ENCODE measurements at places on chromosomes 13 and 19.

DNA sequence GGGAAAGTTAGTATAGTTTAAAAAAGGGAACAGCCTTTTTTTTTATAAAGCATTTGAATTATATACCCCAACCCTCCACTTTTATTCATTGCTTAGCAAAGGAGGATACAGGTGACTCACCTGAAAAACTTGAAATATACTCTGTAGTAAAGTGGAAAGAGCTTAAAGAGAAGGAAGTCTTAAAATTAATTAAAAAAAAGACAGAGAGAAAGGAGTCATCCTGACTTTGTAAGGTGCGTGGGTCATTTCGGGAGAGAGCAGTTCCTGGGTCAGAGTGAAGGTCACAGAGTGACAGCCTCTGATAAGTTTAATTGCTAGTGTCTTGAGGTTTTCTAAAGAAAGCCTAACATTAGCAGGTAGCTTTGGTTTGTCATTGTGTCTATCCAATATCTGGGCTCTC lies 310.3 kb downstream of the KLF5 start:
- DNase-seq, result no peak

DNA sequence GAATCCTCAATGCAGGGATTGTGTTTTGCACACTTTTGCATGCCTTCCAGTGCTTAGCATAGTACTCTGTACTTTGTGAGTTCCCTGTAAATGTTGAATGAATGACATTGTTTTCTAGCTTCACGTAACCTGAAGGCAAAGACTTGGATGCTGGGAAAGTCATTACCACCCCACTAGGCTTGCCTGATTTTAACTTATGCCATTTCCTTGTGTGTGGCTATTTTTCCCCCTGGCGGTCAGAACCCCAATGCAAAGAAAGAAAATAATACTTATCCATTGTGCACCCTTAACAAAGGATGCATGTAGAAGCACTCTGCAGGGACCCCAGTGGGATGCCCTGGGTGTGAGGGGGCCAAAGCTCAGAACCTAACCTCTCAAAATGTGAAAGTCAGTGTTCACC lies 1.2 kb upstream of the ENOX1 start:
- no peak for DNase-seq

GRCh38 chr19:16611121-16611520 lies 16.9 kb downstream of the MED26 start:
- DNase-seq, result no peak

DNA sequence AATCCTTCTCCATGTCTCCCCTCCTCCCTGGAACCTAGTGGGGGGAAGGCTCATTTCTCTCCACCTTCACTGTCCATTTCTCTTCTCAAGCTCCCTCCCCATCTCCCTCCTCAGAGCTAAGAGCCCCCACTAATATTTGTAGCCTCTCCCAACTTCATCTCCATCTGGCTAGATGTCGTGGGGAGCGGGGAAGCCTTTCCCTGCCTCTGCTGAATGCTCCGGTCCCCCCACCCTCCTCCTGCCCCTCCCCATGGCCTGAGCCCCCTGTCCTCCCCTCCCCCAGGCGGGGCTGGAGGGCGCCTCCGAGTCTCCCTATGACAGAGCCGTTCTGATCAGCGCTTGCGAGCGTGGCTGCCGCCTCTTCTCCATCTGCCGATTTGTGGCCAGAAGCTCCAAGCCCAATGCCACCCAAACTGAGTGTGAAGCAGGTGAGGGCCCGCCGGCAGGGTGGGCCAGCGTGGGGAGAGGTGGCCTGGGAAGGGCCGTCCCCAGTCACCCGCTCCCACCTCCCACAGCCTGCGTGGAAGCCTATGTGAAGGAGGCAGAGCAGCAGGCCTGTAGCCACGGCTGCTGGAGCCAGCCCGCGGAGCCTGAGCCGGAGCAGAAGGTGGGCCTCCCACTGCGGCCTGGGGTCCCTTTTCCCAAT lies 1.0 kb downstream of the TMEM59L start:
- no peak for DNase-seq

GRCh38 chr13:23865026-23865425 lies 24.2 kb downstream of the MIPEP start:
- no peak for DNase-seq

- DNase-seq, result no peak
These were observed 434.7 kb downstream of the DIAPH3 start for GRCh38 chr13:59728896-59729545.

GRCh38 chr13:100528820-100529219 lies 59.8 kb downstream of the GGACT start:
- no peak for DNase-seq

DNA sequence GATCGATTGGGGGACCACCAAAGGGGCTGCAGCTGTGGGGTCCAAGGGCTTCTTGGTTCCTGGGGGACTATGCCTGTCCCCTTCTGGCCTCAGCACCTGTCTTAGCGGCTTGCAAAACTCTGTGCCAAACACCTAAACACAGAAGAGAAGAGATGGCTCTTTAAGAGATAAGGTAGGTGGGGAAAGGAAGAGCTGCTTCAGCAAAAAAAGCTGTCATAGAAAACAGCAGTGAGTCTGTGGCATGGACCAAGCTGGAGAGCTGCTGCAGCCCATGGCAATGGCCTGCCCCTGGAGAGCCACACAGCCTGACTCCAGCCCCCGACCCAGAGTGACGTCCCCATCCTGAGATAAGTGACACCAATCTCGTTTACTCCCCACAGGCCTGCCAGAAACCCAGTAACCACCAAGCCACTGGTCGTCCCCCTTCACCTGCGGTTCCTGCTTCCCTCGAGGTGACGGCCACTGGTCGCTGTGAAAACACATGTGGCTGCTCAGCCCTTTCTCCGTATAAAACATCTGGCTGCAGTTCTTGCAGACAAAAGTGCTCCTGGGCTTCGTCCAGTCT lies 25.0 kb upstream of the NAPA start:
- no peak for DNase-seq

GRCh38 chr13:39835253-39835652 lies 179.8 kb downstream of the COG6 start:
- no peak for DNase-seq

GRCh38 chr19:10835754-10836478 lies at the start of gene TMED1:
TMED1 (minus strand) TSS chr19:10836212; CDS start chr19:10836191, 21 bp downstream.
- peak; percentile 93 for DNase-seq

DNA sequence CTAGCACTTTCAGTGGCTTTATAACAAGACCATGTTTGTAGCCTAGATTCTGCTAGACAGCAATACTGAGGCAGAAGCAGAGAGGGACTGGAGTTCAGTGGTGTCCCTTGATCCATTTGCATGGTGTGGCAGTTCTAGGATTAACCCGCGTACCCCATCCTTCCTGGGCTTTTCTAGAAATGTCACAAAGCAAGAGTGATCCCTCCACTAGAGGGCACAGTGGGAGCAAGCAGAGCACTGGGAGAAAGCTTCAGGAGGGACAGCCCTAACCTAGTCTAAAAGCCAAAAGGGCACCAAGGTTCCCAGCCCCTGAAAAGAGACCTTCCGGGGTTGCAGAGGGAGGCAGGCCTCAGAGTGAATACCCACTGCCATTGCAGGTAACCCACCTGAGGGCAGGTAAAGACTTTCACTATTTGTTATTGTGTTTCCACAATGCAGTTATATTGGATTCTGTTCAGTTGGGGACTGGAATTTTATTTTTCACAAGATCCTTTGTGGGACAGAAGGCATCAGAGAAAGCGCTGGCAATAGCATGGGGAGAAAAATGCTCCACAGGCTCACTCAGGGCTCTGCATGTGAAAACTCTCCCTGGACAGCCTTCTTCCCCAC lies 170.6 kb downstream of the FLT1 start:
- peak; percentile 74 for DNase-seq

DNA sequence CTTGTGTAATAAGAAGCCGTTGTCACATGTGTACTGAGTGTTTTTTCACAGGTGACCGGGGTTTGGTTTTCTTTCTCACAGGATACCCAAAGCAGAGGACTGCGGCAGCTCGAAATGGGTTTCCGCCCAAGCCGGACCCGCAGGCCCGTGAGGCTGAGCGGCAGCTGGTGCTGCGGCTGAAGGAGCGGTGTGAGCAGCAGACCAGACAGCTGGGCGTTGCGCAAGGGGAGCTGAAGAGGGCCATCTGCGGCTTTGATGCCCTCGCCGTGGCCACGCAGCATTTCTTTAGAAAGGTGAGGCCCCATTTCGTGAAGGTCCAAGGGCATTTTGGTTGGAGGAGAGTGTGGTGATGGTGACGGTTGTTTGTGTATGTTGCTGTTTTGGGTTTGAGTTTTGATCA lies 236.3 kb downstream of the SLC7A1 start:
- no peak for DNase-seq

GRCh38 chr19:40616178-40616577 lies 15.0 kb downstream of the LTBP4 start:
- no peak for DNase-seq

DNA sequence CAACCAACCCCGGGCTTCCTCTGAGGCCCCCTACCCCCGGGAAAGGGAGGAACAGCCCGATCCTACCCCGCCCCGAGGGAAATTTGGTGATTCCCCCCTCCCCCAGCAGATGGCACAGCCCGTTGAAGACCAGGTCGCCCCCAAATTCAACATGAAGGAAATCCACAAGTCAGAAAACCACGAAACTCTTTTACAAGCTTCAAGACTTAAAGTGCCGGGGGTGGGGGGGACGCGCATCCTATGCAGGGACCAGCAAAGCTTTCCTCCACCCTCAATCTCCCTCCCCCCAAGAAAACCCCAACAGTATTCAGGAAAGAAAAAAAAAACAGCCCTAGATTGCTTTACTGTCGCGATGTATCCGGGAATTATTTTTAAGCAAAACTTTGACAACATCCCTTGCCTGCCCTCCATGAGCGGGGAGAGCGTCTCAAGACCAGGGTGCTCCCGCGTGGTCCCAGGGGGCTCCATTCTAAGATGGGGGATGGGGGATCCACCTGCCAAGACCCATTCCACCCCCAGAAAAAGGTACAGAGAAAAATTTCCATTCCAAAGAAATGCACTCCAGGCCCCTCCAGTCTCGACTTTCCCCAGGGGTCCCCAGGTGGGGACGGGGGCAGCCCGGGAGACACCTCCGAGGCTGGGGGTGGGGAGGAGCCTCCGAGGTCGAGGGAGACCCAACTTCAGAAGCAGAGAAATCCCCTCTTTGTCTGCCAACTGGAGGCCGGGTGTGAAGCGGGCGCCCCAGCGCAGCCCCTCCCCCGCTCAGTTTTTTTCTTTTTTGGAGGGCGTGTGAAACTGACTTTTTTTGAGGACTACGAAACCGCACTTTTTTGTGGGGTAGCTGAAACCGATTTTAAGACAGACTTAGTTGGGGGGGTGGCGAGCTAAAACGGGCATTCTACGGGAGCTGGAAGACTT lies 1.5 kb downstream of the TCF3 start:
- DNase-seq, result no peak

GRCh38 chr13:110183910-110184309 lies 123.0 kb downstream of the COL4A1 start:
- no peak for DNase-seq

DNA sequence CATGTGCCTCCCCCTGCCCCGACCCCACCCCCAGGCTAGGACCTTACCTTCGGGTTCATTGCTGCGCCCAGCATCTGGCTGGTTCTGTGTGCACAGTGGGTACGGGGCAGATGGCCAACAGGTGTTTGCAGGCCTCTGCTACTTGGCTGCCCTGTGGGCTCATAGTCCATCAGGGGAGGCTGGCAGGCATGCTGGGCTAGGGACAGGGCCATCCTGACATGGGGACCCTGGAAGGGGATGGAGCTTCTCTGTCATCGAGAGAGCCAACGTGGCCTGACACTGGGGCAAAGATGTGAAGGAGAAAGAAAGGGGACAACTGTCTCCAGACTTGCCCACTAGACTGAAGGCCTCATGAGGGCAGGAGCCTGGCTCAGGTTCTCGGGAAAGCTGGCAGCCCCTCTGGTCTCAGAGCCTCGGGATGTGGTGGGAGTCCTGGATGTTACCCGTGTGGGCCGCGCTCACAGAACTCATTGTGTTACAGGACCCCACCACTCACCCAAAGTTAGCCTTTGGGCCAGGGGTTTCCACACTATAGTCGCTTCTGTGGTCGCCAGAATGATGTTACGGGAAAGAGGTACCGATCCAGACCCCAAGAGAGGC lies 4.7 kb downstream of the ZNF536 start:
- DNase-seq, result no peak

DNA sequence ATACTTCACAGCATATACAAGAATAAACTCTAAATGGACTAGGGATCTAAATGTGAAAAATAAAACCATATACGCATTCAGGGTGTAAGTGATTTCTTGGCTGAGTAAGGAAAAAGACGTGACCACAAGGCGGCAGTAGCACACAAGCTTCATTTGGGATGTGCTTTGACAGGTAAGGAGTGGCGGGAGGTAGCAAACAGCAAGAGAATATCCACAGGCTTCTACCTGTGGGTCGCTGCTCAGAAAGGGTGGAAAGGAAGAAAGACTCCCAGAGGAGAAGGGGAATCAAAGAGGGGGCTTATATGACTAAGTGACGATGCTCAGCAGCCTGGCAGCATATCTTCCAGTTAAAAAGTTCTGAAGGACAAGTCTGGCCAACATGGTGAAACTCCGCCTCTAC lies 2.5 kb upstream of the ZNF121 start:
- no peak for DNase-seq

DNA sequence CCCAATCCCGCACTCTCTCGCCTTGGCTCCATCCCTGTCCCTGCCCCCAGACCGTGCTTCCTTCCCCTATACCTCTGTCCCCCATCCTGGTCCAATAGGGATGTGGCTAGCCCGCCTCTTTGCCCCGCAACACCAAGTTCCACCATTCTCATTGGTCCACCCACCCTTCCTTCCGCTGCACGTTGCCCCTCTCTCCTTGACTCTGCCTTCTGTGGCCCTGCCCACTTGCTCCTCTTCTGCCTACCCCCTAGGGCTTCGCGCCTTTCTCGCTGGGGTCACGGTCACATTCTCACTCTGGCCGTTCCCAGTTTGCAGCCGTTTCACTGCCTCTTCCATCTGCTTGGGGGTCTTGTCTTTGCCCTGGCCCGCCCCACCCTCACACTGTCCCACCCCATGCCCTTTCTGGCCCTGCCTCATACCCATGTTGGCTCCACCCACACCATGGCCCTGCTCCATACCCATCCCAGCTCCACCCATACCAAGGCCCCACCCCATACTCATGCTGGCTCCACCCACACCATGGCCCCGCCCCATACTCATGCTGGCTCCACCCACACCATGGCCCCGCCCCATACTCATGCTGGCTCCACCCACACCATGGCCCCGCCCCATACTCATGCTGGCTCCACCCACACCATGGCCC lies 4.5 kb upstream of the ARHGAP45 start:
- DNase-seq, result no peak

- no peak for DNase-seq
These were observed 32.2 kb upstream of the CD33 start for GRCh38 chr19:51192689-51193088.

DNA sequence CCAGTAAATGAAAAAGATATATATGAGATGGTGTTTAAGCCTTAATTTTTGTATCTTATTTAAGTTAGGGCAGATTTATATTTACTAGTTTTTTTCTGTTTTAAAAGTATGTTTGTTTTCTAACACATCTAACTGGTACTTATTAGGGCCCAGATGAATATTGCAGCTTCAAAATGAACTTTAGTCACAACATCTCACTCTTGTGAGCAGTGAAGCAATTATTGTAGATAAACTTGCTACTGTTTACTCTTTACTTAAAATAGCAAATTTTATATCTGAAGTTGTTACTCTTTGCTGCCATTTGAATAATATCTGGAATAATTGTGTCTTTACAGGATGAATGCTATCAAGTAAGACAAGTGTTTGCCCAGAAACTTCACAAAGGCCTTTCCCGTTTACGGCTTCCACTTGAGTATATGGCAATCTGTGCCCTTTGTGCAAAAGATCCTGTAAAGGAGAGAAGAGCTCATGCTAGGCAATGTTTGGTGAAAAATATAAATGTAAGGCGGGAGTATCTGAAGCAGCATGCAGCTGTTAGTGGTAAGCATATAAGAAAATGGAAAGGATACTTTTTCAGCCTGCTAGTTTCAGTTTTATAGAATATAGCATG lies 166.8 kb downstream of the PDS5B start:
- DNase-seq, result no peak

GRCh38 chr19:18220632-18221275 lies 5.5 kb downstream of the PDE4C start:
- no peak for DNase-seq

- DNase-seq, result no peak
These were observed 22.0 kb downstream of the BLOC1S3 start for GRCh38 chr19:45200568-45200967.
